Activated T-cell treated with anti-CD3 and anti-CD28 coated beads for 4 hours (primary cell): ENCODE measurements at places on chromosomes 11 and 22.

GRCh38 chr11:73404048-73404447, 27.8 kb downstream of the RELT start:
- DNase-seq: no peak

DNA sequence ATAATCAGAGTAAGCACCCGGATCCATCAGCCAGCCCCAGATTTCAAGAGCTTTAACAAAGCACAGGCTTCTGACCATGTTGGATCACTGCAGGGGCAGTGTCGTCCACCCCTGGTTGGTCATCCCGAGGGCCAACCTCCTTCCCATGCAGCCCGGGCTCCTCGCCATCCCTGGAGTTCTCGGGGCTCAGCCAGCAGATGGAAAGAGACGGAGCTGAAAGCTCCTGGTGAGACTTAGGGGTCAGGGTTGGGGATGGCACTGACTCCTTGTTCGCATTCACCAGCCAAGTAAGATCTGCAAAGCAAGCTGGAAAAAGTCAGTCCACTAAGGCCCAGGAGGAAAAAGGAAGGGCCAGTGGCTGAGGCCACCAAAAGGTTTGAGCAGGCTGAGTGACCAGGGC, 888.9 kb downstream of the BRD1 start:
- DNase-seq: no peak

GRCh38 chr22:43509337-43509736, 97.5 kb downstream of the MPPED1 start:
- DNase-seq: no peak

GRCh38 chr11:43942662-43943371, 380 bp downstream of the C11orf96 start:
- no peak for DNase-seq

DNA sequence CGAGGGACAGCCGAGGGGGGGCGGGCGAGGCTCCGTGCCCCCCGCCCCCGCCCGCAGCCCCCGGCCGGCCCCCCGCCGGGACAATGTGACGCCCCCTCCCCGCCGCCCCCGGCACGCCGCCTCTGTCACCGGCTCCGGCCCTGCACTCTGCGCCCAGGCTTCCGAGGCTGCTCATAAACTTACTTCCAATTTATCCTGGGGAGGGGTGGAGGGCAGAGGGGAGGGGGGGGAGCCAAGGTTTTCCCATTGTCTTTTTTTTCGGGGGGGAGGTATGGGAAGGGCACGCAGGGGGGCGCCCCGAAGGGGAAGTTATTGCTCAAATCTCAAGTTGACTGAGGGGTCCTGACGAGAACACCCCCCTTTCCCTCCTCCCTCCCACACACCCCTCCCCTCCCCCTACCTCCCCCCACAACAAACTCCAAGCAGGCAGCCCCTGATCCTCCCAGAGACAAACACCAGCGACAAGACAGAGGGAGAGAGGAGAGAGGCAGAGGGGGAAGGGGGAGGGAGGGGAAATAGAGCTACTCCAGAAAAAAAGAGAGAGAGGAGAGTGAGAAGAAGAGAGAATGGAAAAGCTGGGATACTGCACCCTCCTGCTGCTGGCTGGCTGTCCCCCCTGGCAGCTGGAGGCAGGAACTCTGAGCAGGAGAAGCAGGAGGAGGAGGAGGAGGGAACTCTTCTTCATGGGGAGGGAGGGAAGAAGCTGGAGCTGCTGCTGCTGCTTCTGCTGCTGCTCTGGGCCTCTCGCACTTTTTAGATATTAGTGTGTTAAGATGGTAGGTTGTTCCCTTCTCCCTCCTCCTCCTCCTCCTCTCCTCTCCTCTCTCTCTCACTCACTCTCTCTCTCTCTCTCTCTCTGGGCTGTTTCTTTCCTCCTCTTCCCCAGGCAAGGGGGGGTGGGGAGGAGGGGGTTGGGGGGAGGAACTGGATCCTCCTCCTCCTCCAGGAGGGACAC, 631 bp downstream of the PHF21A start:
- peak; percentile 4 for DNase-seq

DNA sequence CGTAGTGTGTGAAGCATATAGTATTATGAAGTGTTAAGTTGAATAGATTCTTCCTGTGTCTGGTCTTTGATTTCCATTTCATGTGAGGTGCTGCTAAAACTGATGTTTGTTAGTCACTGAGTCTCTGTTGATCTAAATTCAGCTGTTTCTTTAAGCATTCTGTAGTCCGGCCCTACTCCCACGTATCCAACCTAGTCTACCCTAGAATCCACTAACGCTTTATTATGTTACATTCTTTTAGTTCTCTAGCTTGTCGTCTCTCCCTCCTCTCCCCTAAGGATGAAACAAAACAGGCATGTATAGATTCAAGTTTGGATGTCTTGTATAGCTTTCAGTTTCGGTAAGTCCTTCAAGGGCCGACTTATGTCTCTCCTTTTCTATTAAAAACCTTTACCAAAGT, 4.1 kb downstream of the WEE1 start:
- DNase-seq: no peak
